ENCODE measurements at places on chromosomes 7 and 10.

DNA sequence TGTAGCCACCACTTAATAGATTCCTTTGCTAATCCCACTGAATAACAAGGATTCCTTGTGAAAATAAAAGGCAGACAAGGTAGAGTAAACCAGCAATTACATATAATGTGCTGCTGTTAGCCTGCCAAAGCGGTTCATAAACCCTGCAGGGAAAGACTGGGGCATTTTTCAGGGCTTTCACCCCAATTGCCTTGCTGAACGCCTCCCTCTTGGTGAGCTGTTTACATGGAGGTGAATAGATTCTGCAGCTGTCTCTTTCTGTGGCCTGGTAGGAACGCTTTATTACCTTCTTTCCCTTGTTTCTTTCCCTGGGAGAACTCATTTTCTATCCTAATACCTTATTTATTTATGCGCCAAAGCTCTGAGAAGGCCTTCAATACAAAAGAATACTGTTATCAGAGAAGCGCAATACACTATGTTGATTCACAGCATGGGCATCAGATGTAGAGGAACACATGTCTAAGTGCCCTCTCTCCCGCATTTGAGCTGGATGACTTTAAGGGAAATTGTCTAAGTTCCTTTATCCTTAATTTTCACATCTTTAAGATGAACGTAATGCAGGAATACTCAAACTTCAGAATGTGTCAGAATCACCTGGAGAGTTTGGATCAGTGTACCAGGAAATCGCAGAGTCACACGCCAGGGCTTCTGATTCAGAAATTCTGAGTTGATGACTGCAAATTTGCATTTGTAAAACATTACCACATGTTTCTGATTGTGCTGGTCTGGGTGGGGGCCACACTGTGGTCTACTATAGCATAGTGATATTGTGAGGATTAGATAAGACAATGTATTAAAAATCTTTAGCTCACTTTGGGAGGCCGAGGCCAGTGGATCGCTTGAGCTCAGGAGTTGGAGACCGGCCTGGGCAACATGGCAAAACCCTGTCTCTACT, 1203.8 kb downstream of the SORCS3 start:
- no peak for DNase-seq

- DNase-seq, result no peak
These were observed 19.5 kb downstream of the RAMP3 start for GRCh38 chr7:45176886-45177731.

DNA sequence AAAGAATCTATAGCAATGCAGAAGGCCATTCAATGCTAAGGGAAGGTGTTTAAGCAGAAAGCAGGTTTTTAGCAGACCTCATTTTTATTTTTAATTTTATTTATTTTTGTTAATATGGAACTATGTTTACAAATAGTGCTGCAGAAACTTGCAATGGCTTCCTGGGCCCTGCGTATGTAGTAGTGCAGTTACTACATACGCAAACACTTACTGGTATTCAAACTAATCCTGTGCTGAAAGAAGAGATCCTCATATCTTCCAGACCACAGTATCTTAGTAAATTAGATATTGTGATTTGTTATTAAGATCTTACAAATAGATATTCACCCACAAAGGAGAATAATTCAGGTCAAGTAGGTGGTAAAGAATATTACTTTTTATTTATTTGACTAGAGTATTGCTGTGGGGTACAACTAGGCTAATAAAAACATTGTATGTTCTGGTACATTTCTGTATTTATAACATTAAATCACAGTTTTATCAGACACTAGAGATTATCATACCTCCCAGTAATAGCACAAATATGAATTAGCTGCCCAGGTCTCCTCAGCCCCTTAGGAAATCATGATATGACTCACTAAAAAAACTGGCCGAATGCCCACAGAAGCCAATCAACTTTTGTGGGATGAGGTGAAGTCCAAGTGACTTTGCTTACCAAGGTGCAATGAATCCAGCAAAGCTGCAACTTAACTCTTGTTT, 57.6 kb downstream of the RNLS start:
- no peak for DNase-seq

- DNase-seq, result no peak
These were observed 23.2 kb upstream of the SDK1 start for GRCh38 chr7:3277604-3278572.

GRCh38 chr7:44580945-44581878, 819 bp downstream of the TMED4 start:
- peak; percentile 68 for DNase-seq

- DNase-seq, result no peak
These were observed 3.3 kb upstream of the SHH start for GRCh38 chr7:155815332-155816191.

- DNase-seq, result no peak
These were observed 81.7 kb downstream of the NRP1 start for GRCh38 chr10:33252794-33253203.

- DNase-seq, result no peak
These were observed 298.9 kb upstream of the HPS1 start for GRCh38 chr10:98745645-98746044.

DNA sequence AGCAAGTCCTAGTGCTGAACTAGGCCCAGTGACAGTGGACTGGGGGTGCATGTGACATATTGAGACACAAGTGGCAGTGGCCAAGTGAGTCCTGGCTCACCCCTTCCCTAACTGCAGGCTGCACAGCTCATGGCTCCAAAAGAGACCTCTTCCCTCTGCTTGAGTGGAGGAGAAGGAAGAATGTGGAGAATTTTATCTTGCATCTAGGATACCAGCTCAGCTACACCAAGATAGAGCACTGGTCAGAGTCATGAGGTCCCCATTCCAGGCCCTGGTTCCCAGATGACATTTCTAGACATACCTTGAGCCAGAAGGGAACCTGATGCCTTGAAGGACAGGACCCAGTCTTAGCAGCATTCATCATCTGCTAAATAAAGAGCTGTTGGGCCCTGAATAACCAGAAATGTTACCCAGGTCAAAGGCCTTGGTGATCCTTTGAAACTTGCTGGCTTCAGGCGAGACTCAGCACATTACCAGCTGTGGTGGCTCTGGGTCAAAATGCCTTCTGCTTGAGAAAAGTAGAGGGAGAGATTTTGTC, 114.5 kb downstream of the CDC14C start:
- DNase-seq, result no peak

DNA sequence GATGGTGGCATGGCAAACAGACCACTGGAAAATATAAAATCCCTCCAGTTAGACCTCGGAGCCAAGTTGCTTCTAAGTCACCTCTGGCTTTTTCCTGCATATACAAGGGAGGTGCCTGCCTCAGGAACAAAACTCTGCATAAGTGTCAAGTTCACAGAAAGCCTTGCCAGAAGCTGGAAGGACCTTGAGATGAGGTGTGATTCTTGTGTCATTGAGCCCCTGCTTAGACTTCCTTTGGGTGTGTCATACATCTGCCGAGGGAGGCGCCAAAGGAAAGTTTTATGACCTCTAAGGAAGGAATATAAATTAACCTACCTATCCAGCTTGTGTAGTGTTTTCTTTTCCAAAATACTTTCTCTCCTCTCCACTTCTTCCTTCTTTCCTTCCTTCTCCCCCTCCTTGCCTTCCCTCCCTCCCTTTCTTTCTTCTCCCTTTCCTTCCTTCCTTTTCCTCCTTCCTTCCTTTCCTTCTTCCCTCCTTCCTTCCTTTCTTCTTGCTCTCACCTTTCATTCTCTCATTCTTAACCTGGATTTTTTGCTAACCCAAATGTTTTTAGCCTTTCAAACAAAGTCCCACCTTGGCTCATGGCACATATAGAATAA, 75.2 kb downstream of the TRIL start:
- no peak for DNase-seq

GRCh38 chr7:2511769-2512168, 7.8 kb upstream of the LFNG start:
- no peak for DNase-seq
